SJSA1 (cell line): ENCODE measurements at places on chromosomes 3 and 15.
A peak's percentile ranks its signal among the peaks of the same experiment; 100 is the strongest.

DNA sequence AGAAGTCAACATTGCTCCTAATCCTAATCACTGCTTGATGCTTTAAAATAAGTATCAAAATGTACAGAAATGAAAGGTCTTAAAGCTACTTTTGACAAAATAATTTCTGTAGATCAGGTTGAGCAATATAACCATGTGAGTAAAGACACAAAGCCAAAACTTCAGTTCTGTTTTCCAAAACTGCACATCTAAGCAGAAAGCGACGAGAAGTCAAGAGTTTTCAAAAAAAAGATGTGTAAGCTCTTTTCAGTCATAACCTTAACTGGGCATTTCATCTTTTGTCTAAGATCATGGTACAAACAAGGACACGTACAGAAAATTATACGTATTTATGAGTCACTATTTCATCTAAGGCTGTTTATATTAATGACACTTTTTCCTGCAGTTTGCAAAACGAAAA is 608.8 kb downstream of the FOXP1 start:
- DNase-seq: no peak

GRCh38 chr3:64595253-64595694 is 92.5 kb downstream of the ADAMTS9 start:
- DNase-seq: peak; percentile 51

- no peak for DNase-seq
Measured at GRCh38 chr15:39345176-39345575, 235.7 kb upstream of the THBS1 start.

- no peak for DNase-seq
Measured at GRCh38 chr3:126851934-126852333, 131.0 kb upstream of the PLXNA1 start.

DNA sequence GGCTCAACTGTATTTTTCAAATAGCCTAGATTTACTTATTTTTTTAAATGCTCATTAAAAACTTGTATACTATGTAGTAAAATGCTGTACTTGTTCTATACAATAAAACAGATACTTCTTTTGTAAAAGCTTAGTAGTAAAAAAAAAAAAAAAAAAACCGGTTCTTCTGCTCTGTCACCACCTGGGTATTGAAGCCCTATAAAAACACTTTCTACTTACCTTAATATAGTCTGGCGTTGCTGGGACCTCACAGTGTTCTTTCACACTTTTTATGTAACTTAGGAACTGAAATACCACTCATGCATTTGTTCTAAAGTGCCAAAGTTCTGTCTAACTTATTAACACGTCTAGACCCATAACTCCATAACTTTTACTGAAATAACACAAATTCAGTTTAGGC is 61.4 kb downstream of the TASOR start:
- no peak for DNase-seq
